Stimulated activated CD4-positive, alpha-beta T cell treated with anti-CD3 and anti-CD28 coated beads, Interleukin-15, amount 100 ng/mL, for 48 hours (primary cell): ENCODE measurements at places on chromosomes 11 and 22.

- DNase-seq = no peak
Observed at GRCh38 chr11:60629399-60629798, 70.0 kb upstream of the MS4A8 start.

DNA sequence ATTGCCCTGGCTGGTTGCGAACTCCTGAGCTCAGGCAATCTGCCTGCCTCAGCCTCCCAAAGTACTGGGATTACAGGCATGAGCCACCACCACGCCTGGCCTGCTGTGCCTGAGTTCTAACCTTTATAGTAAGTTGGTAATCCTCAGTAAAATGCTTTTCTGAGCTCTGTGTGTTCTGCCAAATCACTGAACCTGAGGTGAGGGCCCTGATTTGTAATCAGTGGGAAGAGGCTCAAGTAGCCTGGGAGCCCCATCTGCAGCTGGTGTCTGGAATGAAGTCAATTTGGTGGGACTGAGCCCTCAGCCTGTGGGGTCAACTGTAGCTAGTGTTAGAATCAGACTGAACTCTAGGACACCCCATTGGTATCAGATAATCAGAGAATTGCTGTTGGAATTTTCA lies 72.6 kb upstream of the PARVG start:
- DNase-seq = no peak

GRCh38 chr11:43278193-43278956 lies 33.4 kb upstream of the API5 start:
- no peak for DNase-seq

GRCh38 chr11:118233377-118233776 lies 8.6 kb upstream of the JAML start:
- no peak for DNase-seq

GRCh38 chr22:45738206-45738605 lies 66.6 kb downstream of the ATXN10 start:
- no peak for DNase-seq
